ENCODE measurements at places on chromosomes 1 and 21.
A peak's percentile ranks its signal among the peaks of the same experiment; 100 is the strongest.

- no peak for DNase-seq
Observed at GRCh38 chr21:38039841-38040240, 123.6 kb upstream of the KCNJ6 start.

DNA sequence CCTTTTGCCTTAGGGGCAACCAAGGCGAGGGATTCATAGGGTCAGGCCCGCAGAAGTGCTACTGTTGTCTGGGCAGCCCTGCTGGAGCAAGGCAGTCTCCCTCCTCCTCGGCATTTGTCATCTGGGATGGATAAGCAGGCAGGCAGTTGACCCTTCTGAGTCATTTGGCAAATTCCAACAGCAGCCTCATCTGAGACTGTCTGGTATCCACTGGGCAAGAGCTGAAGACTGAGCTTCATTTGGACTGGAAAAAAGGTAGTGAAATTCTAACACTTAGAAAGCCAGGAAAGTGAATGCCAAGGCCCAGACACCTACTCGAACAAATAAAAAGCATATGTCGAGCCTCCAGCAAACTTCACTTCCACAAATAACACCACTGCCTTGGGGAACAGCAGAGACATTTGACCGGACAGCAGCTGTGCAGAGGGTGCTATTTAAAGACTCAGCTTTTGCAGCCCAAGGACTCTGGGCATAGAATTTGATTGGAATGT, 4.0 kb upstream of the ZBTB40 start:
- peak; percentile 90 for DNase-seq

- DNase-seq, result no peak
Observed at GRCh38 chr1:109274533-109275476, 8.1 kb downstream of the PSRC1 start.

- DNase-seq, result no peak
Observed at GRCh38 chr21:16460936-16461335, 731.2 kb downstream of the USP25 start.

- peak; percentile 41 for DNase-seq
Observed at GRCh38 chr1:16905110-16905867, 9.5 kb downstream of the RNU1-2 start.
